ENCODE measurements at places on chromosomes 6 and 20.

DNA sequence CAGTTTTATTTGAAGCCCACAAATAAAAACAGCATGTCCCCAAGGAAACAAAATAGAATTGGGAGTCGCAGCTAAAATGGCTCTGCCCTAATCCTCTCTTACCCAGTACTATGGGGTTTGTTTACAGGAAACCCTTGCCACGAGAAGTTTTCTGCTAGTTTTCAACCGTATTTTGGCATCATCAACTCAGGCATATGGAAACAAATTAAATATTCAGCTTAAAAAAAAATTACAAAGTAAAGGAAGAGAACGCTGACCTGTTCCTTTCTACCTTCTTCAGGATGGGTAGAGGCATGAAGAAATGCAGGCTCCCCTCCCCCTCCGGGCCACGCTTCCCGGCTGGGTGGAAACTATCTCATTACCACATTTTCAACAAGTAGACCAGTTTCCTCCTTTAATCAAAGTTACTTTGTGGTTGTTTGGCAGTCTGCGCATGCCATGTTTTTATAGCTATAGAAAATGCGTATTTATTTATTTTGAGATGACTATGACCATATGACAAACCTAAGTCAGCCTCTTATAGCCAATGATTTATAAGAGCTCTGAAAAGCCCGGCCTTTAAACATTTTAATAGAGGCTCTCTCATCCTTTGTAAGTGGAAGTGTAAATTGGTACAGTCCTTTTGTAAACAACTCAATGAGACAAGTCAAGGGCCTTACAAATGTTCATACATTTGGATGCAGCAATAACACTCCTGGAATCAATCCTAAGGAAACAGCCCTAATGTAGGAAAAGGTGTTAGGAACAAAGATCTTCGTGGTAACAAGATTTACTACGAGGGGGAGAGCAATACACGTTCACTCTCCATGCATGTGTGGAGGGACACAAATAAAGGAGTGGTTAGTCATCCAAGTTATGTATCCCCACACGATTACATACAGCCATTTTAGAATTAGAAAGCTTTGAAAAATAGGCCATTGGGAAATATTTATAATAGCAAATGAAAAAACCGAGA lies 16.1 kb upstream of the ZNF217 start:
- DNase-seq: peak; percentile 91

GRCh38 chr6:129785756-129786135 lies 75.4 kb downstream of the TMEM244 start:
- no peak for DNase-seq

DNA sequence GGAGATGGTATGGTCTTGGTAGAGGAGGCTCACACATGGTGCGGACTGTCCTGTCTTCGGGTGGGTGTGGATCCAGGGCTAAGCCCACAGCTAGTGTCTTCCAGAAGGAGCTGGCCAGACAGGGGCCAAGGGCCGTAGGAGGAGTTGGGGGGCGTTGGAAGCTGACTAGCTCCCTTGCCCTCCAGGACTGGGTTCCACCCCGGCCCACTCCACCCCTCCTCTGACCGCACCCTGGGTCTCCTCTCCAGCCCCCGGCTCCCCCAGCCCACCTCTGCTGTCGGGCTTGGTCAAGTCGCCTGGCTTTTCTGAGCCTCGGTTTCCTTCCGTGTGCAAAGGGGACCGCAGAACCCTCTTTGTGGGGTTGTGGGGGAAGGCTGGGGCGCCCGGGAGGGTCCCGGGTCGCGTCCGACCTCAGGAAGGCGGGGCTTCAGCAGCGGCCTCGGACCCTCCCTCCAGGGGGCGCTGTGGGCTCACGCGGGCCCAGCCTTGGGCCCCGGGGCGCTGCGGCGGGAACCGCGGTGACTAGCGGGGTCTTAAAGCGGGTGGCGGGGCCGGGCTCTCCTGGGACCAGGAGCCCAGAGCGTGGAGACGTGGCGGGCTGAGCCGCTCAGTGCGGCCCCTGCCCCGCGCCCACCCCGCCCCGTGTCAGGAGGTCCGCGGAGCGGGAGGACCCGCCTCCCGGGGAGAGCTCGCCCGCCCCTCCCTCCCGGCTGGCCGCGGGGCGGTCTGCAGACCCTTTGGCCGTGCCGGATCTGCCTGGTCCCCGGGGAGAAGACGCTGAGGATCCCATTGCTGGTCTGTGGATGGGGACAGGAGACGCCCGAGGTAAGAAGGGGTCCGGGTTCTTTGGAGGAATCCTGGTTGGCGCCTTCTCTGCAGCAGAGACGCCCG lies 5.4 kb downstream of the NPBWR2 start:
- DNase-seq: peak; percentile 76

- no peak for DNase-seq
These were observed 2.3 kb upstream of the SOX18 start for GRCh38 chr20:64051561-64052325.

GRCh38 chr6:127517693-127518092 lies 1.4 kb downstream of the MTCL3 start:
- no peak for DNase-seq

DNA sequence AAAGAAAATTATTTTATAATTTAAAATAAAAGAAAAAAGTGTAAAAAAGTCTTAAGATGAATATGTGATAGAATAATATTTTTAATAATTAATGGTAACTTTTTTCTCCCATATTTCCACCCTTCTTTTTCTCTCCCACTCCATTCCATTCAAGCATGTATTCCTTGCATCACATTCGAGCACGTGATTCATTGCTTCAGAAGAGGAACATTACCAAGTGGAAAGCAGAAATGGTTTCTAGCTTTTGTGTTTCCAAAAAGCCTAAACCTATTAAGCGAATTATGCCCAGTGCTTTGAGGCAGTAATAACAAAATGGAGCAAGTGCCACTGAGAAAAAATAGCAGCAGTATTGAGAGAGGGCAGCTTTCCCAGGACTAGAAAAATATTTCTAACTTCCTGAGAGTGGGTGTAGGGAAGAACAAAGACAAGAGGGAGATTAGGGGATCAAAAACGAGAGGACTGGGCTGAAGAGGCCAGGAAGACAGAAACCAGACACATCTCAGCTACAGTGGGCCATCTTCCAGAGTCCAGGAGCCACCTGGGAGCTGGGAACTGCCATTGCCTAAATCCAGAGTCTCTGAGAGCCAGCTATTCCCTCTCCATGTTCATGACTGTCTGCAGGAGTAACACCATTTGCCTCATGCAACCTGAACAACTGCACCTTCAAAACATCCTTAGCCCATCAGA lies 15.0 kb upstream of the AKIRIN2 start:
- no peak for DNase-seq

DNA sequence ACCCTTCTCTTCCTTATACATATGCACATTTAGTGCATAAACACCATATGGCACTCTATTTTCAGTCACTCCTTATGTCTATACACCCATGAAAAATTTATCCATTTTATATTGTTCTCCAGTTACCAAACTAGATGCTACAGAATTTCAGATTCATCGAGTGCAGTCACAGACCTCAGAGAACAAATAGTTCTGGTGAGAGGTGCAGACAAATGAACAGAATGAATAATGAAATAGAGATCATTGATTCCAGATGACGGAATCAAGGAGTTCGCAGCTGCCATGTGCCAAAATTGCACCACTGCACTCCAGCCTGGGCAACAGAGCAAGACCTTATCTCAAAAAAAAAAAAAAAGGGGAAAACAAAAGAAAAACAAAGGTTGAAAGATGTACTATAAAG lies 214.8 kb upstream of the CEP162 start:
- no peak for DNase-seq

- no peak for DNase-seq
These were observed 547.1 kb upstream of the ZNF337 start for GRCh38 chr20:26243731-26244130.

DNA sequence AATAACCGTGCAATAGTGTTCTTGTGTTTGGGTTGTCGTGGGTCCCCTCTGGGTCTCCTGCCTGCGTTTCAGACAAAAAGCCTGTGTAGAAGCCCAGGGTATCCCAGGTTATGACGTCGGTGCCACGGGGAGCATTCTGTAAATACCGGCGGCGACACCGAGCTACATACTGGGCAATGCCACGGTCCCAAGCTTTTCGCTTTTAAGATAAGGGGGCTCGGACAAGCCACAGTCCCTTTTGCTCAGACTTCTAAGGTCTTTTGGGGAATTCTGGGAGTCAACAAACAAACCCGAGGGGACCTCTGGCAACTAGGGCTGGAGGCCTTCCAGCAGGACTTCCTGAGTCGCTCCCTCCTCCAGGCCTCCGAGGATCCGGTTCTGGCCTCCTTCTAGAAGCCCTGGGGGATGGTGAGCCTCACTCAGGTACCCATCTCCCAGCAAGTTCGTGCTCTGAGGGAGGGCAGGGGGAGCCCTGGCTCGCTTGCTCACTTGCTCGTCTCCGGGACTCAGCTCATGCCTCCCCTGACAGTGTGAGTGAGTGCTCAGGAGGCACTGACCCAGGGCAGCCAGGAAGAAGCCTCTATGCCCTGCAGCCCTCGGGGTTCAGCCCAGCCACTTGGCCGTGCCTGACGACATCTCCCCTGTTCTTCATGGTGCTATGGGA lies 62.4 kb upstream of the MRPS10 start:
- DNase-seq: no peak

- peak; percentile 86 for DNase-seq
These were observed 55.1 kb downstream of the STAU1 start for GRCh38 chr20:49132995-49133478.

- DNase-seq: peak; percentile 46
These were observed 668 bp downstream of the PKIB start for GRCh38 chr6:122610690-122611455.

Measured in hematopoietic multipotent progenitor cell treated with erythropoietin and hydrocortisone succinate and interleukin-3 and kit ligand, for 4 days (in vitro differentiated cells).